ENCODE measurements at places on chromosomes 3 and 15.

DNA sequence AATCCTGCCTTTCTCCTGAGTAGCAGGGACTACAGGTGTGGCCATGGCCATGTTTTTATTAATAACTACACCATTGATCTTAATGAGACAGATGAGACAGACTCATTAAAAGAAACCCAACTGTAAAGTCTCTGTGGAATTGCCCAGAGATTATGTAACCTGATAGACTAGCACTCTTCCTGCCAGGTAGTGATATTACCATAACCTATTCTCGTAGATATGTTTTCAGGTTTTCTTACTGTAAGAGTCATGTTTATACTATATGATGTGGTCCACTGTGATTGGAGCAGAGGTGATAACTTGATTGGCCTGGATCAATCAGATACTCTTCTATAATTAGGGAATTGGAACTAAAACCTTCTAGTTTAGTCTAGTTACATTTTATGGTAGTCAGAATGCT lies 93.7 kb downstream of the NFKBIZ start:
- DNase-seq = no peak

DNA sequence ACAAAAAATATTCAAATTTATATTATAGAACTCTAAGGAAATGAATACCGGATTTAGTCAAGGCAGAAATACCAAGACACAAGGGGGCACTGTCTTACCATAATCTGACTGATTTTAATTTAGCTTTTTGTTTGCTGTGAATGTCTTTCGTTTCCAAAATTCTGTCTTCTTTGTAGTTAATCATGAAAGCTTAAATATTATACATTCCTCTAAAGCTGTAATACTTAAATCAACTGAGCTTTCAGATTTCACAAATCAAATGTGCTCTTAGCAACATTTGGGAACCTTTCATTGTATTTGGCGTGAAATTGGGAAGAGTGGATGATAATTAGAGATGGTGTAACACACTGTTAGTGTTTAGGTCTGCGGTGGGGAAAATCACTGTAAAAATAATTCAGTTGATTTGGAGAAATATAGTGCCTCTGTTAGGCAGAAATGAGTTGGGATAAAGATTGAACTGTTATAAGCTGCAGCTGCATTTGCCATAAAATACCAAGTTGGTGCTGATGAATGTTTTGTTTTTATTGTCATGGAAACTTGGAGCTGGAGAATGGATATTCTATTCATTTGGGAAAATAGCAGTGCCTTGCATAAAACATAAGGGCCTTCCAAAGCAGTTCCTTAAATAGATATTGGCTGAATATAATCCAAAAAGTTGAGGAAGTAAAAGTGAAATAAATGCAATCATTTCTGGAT lies 228.2 kb downstream of the TCF12 start:
- DNase-seq = peak; percentile 70

- no peak for DNase-seq
Measured at GRCh38 chr3:113169891-113170452, 41.4 kb upstream of the BOC start.

DNA sequence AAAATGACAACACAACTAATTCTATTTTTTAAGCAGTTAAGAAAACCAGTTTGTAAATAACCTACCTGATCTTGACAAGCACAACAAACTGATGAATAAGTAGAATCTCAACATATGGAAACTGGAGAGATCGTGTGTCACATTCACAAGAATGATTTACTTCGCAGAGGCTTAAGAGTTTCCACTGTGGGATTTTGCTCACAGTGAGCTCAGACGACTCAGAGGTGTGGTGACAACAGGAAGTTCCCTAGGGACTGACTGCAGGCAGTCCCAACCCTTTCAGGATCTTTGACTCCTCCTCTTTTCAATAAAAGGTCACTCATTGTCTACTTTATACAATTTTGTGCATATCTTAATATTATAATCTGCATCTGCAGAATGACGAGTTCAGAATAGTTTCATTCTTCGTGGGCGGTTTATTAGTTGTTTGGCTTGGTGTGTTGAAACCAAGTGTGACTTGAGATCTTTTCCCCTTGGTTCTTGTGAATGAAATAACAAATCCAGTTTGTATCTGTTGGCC lies at the start of gene LIPH:
Gene LIPH, minus strand, starts transcription at position 231 of the 520 bp plus-strand sequence. Its CDS starts 117 bp downstream, at position 114.
- peak; percentile 5 for DNase-seq

DNA sequence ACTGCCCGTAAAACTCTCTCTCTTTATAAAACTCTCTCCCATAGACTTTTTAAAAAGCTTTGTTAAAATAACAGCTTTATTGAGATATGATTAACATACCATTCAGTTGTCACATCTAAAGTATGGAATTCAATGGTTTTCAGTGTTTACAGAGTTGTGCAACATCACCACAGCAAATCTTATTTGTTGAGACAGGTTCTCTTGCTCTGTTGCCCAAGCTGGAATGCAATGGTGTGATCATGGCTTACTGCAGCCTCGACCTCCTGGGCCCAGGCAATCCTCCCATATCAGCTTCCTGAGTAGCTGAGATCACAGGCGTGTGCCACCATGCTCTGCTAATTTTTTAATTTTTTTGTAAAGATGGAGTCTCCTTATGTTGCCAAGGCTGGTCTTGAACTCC lies 35.9 kb upstream of the TRAK1 start:
- DNase-seq = peak; percentile 65

DNA sequence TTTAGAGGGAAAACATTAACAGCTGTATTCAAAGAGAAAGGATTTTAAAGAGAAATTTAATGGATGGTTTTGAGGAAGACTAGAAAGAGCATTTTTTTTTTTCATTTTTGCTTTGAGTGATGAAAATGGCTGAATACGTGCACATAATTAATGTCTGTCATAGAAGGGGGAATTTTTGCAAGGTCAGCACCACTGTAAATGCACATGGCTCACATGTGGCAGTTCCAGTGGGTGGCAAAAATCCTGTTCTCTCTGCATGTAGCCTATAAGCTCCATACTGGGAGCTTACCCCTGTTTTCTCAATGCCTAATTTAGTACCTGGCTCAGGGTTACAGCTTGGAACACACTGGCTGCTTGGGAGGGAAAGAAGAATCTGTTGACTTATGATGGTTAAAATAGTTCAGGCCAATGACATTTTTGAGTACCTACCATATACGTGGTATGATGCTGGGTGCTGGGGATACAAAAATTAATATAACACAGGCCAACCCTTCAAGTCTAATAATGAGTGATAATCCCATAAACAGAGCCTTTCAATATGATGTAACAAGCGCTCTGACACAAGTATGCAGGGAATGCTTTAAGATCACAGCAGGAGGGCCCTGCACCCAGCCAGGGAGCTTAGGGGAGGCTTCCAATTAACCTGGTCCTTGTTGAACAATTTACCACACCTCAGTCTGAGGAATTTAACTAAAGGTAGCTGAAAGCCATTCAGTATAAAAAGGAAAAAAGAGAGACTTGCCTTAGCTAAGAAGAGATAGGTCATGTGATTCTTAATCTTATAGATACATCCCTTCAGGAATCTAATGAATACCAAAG lies 33.0 kb downstream of the HSPBAP1 start:
- DNase-seq = peak; percentile 69

GRCh38 chr3:143613226-143613625 lies 235.0 kb downstream of the SLC9A9 start:
- DNase-seq = no peak

DNA sequence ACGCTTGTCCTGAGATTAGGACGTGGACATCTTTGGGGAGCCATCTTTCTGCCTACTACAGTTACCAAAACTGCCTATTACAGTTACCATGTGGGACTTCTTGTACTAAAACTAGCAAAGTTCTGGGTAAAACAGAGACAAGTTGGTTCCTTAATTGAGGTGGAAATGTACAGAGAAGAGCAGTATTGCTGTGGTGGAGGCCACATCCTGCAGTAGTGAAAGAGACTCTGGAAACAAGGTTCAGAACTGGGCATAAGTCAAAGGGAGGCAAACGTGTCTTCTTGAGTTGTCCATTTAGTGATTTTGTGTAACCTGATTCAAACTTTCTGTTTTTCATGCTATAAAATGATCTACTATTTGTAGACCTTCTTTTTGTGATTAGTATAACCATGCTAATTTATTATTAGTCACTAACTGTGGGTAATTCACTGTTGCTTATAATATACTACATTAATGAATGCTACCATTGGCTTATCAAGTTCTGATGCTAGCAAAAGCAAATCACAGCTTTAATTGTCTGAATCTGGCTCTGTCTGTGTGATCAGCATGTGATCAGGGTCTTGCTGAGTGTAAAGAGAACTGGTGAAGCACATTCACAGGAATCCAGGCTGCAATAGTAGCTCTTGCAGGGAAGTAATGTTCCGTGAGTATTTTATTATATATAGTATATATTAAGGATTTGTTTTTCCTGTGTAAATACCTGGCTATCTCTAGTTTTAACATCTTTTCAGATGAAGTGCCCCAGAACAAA lies 207.9 kb upstream of the GAP43 start:
- DNase-seq = no peak

DNA sequence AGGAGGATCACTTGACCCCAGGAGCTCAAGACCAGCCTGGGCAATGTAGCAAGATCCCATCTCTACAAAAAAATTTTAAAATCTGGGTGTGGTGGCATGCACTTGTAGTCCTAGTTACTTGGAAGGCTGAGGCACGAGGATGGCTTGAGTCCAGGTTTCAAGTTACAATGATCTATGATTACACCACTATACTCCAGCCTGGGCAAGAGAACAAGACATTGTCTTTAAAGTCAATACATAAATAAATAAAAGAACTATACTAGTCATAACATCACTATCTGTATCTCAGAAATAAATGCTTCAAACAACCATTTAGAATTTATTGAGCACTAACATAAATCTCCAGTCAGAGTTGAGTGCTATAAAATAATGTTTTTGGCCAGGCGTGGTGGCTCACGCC lies 8.5 kb upstream of the PHLDB2 start:
- DNase-seq = no peak

DNA sequence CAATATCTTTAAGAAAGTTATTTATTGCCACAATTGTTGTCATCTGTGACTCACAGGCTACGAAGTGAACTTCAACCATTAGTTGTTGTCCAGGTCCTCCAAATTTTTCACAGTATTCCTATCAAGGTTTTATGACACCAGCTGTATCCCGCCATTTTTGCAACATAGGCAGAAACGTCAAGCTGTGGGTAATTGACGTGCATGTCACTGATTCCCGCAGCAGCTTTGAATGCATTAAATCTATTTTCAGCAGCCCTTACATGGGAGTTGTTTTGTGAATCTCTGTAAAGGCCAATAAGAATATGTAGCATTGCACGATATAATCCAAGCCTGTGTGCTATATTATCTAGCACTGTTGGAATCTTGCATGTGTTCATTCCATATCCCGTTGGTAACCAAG lies 109.1 kb upstream of the TOPAZ1 start:
- no peak for DNase-seq

DNA sequence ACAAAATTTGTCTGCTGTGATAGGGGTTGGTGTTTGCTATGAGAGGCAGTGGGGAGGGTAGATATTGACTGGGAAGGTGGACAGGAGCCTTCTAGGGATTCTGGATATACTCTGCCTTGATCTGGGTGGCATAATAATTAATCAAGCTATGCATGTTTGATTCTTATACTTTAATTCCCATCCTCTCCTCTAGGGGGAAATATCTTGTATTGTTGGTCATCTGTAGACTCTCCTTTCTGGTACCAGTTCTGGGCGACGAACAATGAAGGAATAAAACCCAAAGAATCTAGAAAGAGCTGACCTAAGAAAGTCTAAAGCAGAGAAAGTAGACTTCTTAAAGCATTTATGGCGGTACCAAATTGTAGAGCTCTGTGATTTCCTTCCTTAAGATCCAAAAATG lies 198.2 kb upstream of the STRIT1 start:
- DNase-seq = no peak

DNA sequence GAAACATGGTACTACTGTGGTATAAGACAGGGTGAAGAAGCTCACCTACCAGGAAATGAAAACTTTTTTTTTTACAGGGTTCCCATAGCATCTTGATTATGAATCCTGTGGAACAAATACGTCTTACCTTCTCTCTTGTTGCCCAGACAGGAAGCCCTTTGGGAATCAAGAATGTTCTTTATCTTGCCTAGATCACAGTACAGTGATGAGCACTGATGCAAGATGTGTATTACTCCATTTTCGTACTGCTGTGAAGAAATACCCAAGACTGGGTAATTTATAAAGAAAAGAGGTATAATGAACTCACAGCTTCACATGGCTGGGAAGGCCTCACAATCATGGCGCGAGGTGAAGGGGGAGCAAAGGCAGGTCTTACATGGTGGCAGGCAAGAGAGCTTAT lies 281.3 kb downstream of the UBE2E2 start:
- DNase-seq = no peak

GRCh38 chr3:134496471-134497071 lies 10.7 kb downstream of the CEP63 start:
- peak; percentile 29 for DNase-seq

DNA sequence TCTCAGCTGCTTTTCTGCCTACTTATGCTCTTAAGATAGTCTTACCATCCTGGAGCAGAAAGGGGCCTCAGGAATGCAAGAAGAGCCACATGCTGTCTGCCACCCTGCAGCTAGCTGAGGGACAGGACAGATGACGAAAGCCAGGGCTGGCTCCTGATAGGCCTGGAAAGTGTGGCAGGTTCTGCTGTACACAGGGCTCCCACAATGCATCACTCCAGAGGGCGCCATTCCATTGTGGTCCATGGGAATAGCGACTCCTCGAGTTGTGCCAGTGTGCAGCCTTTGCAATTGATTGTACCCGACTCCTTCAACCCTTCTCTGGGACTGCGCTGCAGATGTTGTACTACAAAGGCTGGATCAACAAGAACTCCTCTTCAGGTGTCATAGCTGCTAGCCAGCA lies 11.2 kb downstream of the ACAN start:
- DNase-seq = no peak

DNA sequence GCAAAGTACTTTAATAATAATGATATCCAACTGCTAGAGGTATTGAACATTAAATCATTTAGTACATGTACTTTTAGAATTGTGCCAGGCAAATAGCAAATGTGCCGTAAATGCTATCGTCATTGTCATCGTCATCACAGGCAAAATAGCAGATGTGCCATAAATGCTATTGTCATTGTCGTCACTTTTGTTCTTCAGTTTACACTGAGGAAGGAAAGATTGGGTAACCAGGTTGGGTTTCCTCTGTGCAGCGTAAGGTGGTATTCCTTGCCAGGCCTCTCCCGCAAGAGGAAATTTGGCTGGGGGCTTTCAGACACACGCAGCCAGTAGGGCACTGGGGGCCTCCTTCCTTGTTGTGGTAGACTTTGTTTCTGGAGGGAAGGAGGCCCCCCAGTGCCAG lies 26.4 kb downstream of the ABHD17C start:
- DNase-seq = no peak
